Caki2 (cell line): ENCODE measurements at places on chromosomes 1 and 21. TPM values are rescaled to one million over a fixed set of nuclear protein-coding genes. Genes with fewer than 3 reads are reported as not detected.

Gene SLC25A34
- total RNA-seq, result 0.07 and 1.0 TPM in 2 replicates

Gene KCNA2
- total RNA-seq, result not detected in 2 replicates

Gene KRTAP10-9
- total RNA-seq, result not detected in 2 replicates

Gene LIN28A
- not detected in 2 replicates for total RNA-seq

Gene RORC
- 0.24 and 3.3 TPM in 2 replicates for total RNA-seq

Gene RBBP4
- 136 and 158 TPM in 2 replicates for total RNA-seq

Gene S100A9
- not detected in 2 replicates for total RNA-seq

Gene OR2W3
- total RNA-seq, result not detected in 2 replicates

Gene CLDN17
- total RNA-seq, result not detected in 2 replicates

Gene IGSF9
- 0.03 TPM in 1 of 2 replicates, not detected in the other for total RNA-seq

Gene KIAA1614
- total RNA-seq, result 0.10 and 0.12 TPM in 2 replicates

Gene CFHR2
- total RNA-seq, result not detected in 2 replicates

Gene LCK
- total RNA-seq, result not detected in 2 replicates

Gene S100A6
- 1,350 and 1,721 TPM in 2 replicates for total RNA-seq

Gene RHOU
- 0.23 and 0.81 TPM in 2 replicates for total RNA-seq

Gene TMED5
- total RNA-seq, result 5.8 and 17.3 TPM in 2 replicates

Gene FBXO28
- 19.7 and 23.6 TPM in 2 replicates for total RNA-seq

Gene FAM177B
- total RNA-seq, result 1.4 TPM in 1 of 2 replicates, not detected in the other

Gene PRAMEF15
- total RNA-seq, result not detected in 2 replicates

Gene CEP104
- 15.4 and 24.9 TPM in 2 replicates for total RNA-seq

Gene PTPN14
- 22.9 and 33.0 TPM in 2 replicates for total RNA-seq

Gene ZBTB40
- 5.7 and 6.7 TPM in 2 replicates for total RNA-seq

Gene SYPL2
- not detected in 2 replicates for total RNA-seq

Gene CD244
- total RNA-seq, result not detected in 2 replicates

Gene SELENOF
- 251 and 268 TPM in 2 replicates for total RNA-seq

Gene CAMK2N1
- total RNA-seq, result 13.5 and 20.1 TPM in 2 replicates

Gene LMX1A
- not detected in 2 replicates for total RNA-seq

Gene SYNC
- 0.75 and 0.84 TPM in 2 replicates for total RNA-seq

Gene NGF
- not detected in 2 replicates for total RNA-seq

Gene SLC6A9
- 0.20 TPM in 1 of 2 replicates, not detected in the other for total RNA-seq

Gene FMOD
- not detected in 2 replicates for total RNA-seq

Gene NDUFS5
- total RNA-seq, result 693 and 857 TPM in 2 replicates

Gene DNALI1
- total RNA-seq, result 0.72 and 2.5 TPM in 2 replicates

Gene SMIM11
- total RNA-seq, result 0.81 and 88.8 TPM in 2 replicates
